ENCODE measurements at places on chromosomes 16 and 17.
A peak's percentile ranks its signal among the peaks of the same experiment; 100 is the strongest.

- no peak for DNase-seq
These were observed 8.3 kb upstream of the CDC6 start for GRCh38 chr17:40279402-40279801.

DNA sequence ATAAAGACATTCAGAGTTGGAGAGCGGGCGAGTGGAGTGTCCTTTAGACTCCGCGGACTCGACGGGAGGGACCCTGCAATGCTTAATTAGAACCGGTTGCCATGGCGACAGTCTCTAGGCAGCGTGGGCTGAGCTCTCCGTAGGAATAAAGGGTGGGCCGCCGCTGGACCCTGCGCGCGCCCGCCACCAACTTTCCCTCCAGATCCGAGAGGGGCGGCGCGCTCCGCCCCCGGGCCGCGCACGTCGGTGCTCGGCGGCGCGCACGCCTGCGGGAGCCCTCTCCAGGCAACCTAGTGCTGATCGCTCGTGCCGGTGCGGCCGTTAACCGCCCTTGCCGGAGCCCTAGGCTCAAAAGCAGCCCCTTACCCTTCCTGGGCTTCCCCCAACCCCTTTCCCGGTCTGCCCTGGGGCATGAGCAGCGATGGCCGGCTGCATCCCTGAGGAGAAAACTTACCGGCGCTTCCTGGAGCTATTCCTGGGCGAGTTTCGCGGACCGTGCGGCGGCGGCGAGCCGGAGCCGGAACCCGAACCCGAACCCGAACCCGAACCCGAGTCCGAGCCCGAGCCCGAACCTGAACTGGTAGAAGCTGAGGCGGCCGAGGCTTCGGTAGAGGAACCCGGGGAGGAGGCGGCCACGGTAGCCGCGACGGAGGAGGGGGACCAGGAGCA is at the start of gene PPM1E:
Gene PPM1E (plus strand): TSS at position 278 of the 669 bp plus-strand sequence.
- peak; percentile 93 for DNase-seq

- no peak for DNase-seq
These were observed 299.7 kb downstream of the CDH13 start for GRCh38 chr16:82926500-82926899.

DNA sequence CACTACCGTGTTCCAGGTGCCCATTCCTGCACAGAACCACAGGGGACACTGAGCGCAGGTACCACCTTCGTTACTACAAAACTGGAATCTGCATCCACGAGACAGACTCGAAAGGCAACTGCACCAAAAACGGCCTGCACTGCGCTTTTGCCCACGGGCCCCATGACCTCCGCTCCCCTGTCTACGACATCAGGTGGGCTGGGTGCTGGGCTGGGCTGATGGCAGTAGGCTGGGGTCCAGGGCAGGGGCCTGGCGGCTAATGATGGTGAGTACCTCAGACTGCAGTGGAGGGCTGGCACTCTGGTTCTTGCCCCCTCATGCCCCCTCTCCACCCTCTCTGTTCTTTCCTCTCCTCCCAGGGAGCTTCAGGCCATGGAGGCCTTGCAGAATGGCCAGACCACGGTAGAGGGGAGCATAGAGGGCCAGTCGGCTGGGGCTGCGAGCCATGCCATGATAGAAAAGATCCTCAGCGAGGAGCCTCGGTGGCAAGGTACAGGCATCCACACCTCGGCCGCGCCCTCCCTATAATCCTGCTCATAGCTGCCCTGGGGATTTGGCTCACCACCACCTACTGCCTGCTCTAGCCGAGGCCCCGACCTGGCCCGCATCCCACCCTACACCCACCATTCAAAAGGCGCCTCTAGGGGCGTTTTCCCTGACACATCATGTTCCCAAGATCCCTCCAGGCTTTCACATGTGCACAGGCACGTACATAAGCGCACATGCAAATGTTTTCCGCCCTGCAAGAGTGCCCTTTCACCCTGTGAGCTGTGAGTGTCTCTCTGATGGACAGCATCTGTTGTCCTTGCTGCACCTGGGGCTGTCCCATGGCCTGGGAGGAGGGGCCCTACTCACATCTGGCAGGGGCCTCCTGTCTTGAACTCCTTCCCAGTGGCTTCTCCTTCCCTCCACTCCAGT is 27.7 kb downstream of the UNK start:
- no peak for DNase-seq

GRCh38 chr16:63171545-63171944 is 1135.3 kb upstream of the CDH8 start:
- DNase-seq: no peak

- DNase-seq: no peak
These were observed 49.2 kb downstream of the IRF8 start for GRCh38 chr16:85948138-85948509.

DNA sequence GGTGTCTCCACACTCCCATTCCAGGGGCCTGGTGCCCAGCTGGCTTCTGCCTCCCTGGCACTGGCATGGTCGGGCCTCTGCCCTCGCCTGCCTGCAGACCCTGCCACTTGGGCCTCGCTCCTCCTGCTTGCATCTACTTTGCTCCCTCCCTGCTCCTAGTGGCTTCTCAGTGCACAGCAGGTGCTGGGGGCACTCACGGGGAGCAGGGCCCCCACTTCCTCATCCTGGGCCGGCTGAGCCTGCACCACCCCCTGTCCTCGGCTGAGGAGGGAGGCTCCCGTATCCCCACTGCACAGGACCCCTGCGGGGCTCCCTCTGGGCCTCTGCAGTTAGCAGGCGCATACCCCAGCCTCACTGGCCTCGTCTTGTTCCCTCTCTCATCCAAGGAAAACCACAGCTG is 35.2 kb downstream of the CIBAR2 start:
- no peak for DNase-seq

DNA sequence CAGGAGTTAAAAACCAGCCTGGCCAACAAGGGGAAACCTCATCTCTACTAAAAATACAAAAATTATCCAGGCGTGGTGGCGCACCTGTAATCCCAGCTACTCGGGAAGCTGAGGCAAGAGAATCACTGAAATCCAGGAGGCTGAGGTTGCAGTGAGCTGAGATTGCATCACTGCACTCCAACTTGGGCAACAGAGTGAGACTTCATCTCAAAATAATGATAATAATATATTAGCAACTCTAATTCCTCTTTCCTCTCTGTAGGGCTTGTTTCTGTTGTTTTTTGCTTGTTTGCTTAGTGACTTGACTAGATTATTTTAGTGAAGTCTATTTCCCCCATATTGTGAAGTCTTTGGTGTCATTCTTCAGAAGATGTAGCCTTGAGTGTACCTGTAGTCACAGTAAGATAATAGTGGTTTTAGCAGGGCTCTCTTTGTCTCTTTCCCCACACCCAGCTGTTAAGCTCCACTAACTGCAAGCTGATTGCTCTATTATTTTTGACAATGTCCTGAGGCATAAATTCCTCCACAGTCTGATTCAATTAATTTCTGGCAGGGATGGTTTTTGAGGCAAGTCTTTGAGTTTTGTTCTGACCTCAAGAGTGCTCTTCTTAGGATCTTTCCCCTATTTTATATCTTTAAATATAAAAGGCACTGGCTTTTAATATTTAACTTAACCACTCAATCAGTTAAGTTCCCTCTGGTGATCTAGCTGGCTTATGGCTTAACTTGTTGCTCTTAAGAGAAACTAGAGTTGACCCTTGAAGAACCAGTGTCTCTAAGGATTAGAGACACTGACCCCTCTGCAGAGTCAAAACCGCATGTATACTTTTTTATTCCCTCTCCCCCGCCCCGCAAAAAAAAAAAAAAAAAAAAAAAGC is 18.6 kb upstream of the TNFSF12 start:
- no peak for DNase-seq

GRCh38 chr16:68113059-68113761 is 28.0 kb downstream of the NFATC3 start:
- DNase-seq: no peak

DNA sequence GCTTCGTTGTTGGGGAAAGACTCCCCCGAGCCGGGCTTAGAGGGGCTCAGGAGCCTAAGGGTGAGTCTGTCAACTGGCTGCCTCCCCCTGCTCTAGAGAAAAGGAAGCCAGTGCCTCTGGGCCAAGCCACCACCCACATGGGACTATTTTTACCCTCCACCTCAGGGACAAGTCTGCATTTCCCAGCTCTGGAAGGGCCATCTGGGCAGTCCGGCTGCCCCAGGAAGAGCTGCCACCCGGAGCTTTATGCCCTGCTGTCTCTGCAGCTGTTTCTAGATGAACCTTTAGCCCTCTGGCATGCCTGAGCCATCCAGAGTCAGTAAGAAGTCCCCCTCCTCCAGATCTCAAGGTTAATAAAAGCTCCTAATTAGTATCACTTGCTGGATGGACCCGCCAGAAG is 5.3 kb upstream of the RPRML start:
- no peak for DNase-seq

- peak; percentile 18 for DNase-seq
These were observed 200.3 kb downstream of the CYLD start for GRCh38 chr16:50942143-50942542.

- DNase-seq: no peak
These were observed 143.0 kb downstream of the FTO start for GRCh38 chr16:53846971-53847370.

DNA sequence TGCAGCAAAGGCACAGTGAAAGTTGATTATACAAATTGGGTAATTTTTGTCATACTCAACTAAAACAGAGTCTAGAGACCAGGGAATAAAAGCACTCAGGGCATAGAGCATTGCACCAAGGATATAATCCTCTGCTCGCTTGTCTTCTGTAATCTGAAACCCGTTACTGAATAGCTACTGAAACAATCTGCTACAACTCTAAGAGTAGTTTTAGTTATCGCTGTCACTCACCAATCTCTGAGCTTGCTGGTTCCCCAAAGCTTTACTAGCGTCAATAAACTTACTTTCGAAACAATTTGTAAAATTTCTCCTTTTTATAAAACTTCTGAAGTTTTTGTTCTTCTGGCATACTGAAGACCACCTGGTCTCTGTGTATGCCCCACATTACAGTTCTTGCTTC is 22.9 kb upstream of the SLC35G3 start:
- no peak for DNase-seq

GRCh38 chr16:86626966-86627365 is 48.6 kb downstream of the FOXL1 start:
- DNase-seq: no peak

DNA sequence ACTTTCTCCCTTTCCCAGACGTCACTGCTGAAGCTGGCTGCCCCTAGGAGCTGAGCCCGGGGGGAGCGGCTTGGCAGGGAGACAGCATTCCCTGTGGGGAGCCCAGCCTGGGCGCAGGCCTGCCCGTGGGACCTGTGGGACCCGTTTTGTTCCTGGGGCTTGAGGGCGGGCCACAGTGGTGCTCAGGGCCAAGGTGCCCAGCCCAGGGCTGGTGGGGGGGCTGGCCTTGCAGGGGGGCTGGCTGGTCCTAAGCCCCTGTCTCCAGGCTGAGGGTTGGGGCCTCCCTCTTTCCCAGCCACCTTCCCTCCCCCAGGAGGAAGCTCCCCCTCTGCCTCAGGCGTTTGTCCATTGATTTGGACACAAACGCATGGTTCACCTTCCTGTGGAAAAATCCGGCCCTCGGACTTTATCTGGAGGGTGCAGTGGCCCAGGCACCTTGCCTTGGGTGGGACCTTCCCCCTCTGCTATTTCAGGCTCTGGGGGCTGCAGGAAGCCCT is 4.4 kb downstream of the NHERF2 start:
- DNase-seq: no peak

- DNase-seq: no peak
These were observed 85.9 kb upstream of the PLCG2 start for GRCh38 chr16:81693041-81693743.

DNA sequence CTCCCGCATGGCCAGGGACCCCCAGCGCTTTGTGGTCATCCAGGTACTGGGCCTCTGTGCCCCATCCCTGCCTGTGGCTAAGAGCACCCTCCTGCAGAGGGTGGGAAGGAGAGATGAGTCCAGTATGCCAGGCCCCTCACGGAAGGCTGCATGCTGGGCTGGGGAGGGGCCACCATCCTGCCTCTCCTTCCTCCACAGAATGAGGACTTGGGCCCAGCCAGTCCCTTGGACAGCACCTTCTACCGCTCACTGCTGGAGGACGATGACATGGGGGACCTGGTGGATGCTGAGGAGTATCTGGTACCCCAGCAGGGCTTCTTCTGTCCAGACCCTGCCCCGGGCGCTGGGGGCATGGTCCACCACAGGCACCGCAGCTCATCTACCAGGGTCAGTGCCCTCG is 3.7 kb downstream of the MIEN1 start:
- no peak for DNase-seq

GRCh38 chr16:85445064-85445778 is 167.9 kb upstream of the GSE1 start:
- DNase-seq: no peak

- peak; percentile 72 for DNase-seq
These were observed 224.2 kb downstream of the PARN start for GRCh38 chr16:14405611-14406537.

DNA sequence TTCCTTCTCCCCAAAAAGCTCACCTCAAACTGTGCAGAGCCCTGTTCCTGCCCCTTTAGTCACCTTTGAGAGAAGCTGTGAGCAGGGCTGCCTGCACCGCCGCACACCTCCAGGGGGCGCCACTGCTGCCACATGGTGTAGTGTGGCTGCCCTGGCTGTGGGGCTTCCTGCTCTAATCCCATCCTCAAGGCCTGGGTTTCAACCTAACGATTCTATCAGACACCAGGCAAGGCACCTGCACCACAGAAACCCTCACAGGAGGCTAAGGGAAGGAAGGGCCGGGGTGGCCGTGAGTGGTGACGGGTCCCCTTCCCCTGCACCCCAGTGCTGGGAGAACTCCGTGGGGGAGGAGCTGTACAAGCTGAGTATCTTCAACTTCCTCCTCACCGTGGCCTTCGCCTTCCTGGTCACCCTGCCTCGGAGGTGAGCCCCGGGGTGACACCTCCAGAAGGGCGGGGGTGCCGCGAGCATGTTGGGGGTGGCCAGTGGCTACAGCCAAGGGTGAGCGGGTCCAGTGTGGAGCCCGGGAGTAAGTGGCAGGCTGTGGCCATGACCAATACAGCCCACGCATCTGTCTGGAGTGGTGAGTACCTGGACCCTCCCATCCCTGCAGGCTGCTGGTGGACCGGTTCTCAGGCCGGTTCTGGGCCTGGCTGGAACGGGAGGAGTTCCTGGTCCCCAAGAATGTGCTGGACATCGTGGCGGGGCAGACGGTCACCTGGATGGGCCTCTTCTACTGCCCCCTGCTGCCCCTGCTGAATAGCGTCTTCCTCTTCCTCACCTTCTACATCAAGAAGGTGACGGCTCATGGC is 7.0 kb downstream of the TMC8 start:
- peak; percentile 51 for DNase-seq

GRCh38 chr17:14058051-14058450 is 11.3 kb upstream of the COX10 start:
- DNase-seq: no peak

GRCh38 chr16:63192980-63193379 is 1156.7 kb upstream of the CDH8 start:
- no peak for DNase-seq

DNA sequence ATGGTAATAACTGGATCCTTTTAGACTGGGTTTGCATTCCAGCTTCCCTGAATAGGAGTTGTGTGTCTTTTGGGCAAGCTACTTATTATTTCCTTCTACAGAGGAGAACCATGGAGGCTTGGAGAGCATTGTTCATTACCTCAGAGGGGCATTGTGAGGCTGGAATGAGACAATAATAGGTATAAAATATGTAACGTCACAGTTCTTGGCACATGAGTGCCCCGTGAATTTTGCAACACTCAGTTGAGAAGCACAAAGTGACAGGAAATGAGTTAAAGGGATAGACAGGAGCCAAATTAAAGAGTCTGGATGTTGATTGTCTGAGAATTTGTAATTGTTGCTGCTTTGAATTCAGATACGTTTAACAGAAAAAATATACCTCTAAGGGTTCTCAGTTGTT is 92.2 kb downstream of the CDH8 start:
- no peak for DNase-seq

All from mesendoderm (in vitro differentiated cells).